ENCODE measurements at places on chromosomes 3 and 15. TPM values are rescaled to one million over a fixed set of nuclear protein-coding genes. Genes with fewer than 3 reads are reported as not detected.

DNA sequence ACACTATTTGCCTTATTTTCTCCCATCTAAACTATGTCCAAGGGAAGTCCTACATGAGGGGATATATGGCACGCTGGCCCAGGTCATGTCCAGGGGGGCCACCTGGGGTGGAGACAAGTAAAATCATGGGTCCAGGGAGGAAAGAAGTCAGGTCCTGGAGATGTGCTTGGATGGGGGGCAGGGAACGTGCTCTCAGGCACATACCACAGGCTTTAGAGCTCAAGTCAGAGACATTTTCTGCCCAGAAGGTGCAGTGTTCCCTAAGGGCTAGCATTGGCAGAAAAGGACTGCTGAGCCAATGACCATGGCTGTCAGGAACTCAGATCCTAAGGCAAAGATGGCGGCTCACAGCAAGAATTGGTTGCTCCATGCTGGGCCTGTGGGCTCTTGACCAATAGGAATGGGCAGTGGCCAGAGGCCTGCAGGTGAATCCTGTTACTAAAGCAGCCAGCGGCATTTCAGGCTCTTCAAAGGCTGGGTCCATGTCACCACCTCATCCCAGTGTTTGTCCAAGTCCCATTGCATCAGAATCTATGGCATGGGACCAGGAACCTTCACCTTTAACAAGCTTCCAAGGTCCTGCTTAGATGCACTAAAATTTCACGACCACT is 175.0 kb downstream of the RPLP1 start:
- H3K4me1 ChIP-seq = peaks cover 22% of the 10 kb centered on the region
- peaks cover 18% of the 10 kb centered on the region for H3K27me3 ChIP-seq
- DNase-seq = no peak
- H3K27ac ChIP-seq = no peak overlapping the region
- no peak overlapping the region for H3K4me3 ChIP-seq

Gene RBM6
- 95.3 TPM for total RNA-seq

DNA sequence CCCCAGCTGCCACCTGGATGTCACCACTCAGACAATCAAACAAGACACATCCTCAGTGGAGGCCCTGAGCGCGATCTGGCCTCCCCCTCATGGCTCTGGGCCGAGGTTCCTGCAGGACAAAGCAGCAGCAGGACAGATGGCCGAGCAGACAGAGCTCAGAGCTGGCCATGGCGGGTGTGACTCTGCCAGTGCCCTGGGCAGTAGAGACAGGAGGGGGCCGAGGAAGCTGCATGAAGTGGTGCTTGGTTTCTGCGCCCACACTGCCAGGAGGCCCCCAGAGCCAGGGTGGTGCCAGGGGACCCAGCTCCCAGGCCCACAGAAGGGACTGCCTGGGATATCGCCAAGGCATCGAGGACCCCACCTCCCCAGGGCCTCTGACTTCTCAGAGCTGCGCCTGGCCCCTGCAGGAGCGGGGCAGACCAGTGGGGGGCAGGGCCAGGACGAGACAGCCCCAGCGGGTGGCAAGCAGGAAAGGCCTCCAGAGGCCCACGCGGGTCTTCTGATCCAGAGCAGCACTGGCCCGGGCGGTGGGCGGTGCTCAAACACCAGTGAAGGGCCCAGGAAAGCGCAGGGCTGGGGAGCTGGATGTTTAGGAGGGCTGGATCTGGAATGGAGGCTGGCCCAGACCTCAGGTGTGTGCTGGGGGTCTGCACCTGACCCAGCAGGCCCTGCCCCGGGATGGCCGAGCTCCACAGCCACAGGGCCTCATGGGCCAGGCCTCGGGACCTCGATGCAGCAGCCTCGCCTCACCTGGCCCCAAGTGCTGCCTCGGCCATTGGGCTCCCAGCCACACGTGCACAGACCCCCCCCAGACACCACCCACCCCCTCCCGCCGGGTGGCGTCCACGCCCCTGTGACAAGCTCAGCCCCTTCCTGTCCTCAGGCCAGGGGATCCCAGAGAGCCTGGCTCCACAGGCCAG is 76.0 kb downstream of the GOLGA8G start:
- H3K4me1 ChIP-seq = no peaks in the 10 kb centered on the region
- peaks cover 19% of the 10 kb centered on the region for H3K27me3 ChIP-seq
- no peaks in the 10 kb centered on the region for H3K36me3 ChIP-seq
- no peak overlapping the region for H3K27ac ChIP-seq
- H3K4me3 ChIP-seq = no peak overlapping the region

- H3K27me3 ChIP-seq = no peaks in the 10 kb centered on the region
- peaks cover 38% of the 10 kb centered on the region for H3K4me1 ChIP-seq
- peaks cover 28% of the 10 kb centered on the region for H3K36me3 ChIP-seq
- no peak overlapping the region for H3K27ac ChIP-seq
These were observed 196.5 kb downstream of the KLHL25 start for GRCh38 chr15:85598219-85598618.

Gene COL6A5
- not detected for total RNA-seq

DNA sequence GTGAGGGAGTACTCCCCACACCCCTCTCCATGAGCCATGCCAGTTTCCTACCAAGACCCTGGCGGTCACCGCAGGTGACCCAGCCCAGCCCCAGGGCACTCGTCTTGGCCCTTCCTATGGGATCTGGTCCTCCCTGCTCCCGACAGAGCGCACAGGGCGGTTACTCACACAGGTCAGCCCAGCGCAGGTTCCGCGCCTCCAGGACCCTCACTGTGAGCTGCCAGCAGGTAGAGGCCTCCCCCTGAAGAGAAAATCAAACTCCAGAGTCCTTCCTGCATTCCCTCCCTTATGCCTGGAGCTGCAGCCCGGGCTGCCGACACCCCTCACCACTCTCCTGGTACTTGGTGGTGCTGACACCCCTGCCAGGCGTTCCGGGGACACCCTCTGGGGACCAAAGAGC is 6.9 kb downstream of the PLA2G4D start:
- DNase-seq = no peak
- H3K4me1 ChIP-seq = peaks cover 3% of the 10 kb centered on the region

GRCh38 chr15:71054286-71054952 is 60.9 kb upstream of the THSD4 start:
- no peak for DNase-seq
- no peak overlapping the region for H3K4me3 ChIP-seq
- H3K4me1 ChIP-seq = no peaks in the 10 kb centered on the region
- no peaks in the 10 kb centered on the region for H3K36me3 ChIP-seq
- H3K27me3 ChIP-seq = peaks cover 7% of the 10 kb centered on the region

- DNase-seq = no peak
- H3K27ac ChIP-seq = no peak overlapping the region
- peaks cover 2% of the 10 kb centered on the region for H3K27me3 ChIP-seq
- H3K36me3 ChIP-seq = no peaks in the 10 kb centered on the region
- H3K4me1 ChIP-seq = no peaks in the 10 kb centered on the region
- no peak overlapping the region for H3K4me3 ChIP-seq
These were observed 47.5 kb upstream of the STT3B start for GRCh38 chr3:31485196-31485595.

DNA sequence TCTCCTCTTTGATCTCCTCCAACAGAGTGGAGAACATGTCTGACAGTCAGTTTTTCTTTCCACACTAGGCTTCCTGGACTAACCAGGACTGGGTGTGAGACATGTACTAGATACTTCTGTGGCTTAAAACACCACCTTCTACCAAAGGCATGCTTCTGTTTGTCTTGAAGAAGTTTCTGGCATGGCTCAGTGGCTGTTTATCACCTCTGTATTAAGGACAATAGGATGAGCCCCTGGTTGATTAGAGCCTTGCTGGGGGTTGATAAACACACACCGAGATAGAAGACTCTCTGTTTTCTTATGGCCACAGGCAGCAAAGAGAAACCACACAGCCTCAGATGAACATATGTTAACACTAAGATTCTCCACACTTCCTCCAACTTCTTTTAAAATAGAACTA is 40.5 kb downstream of the SV2B start:
- H3K27ac ChIP-seq = no peak overlapping the region
- H3K4me3 ChIP-seq = no peak overlapping the region
- peaks cover 30% of the 10 kb centered on the region for H3K27me3 ChIP-seq
- H3K4me1 ChIP-seq = no peaks in the 10 kb centered on the region

- no peaks in the 10 kb centered on the region for H3K36me3 ChIP-seq
- no peaks in the 10 kb centered on the region for H3K4me1 ChIP-seq
- H3K27me3 ChIP-seq = no peaks in the 10 kb centered on the region
- DNase-seq = no peak
These were observed 213.7 kb downstream of the DIPK2A start for GRCh38 chr3:144185276-144185675.
